ENCODE measurements at places on chromosomes 2 and 18.
A peak's percentile ranks its signal among the peaks of the same experiment; 100 is the strongest.

DNA sequence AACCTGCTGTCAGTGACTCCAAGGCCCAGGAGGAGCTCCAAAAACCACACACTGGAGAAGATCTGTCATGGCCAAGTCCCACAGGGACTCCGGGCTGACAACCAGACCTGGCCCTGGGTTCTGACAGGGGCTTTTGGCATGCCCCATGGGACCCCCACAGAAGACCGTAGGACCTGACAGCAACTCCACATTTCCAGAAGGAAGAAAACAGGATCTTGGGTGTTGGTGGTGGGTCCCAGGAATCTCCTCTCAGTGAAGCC lies 275.9 kb upstream of the HS6ST1 start:
- DNase-seq, result no peak

GRCh38 chr2:156663757-156664409 lies 227.7 kb downstream of the GPD2 start:
- DNase-seq, result no peak

- DNase-seq, result no peak
Measured at GRCh38 chr18:8705961-8706790, 820 bp downstream of the MTCL1 start.

- no peak for DNase-seq
Measured at GRCh38 chr18:13612196-13612997, 114.0 kb downstream of the FAM210A start.

- no peak for DNase-seq
Measured at GRCh38 chr18:69162649-69163048, 238.0 kb upstream of the DOK6 start.

GRCh38 chr2:108224022-108224421 lies 15.7 kb upstream of the SULT1C3 start:
- DNase-seq, result no peak

- peak; percentile 47 for DNase-seq
Measured at GRCh38 chr2:30325600-30326328, 94.4 kb downstream of the LBH start.

GRCh38 chr18:80009661-80010550 lies 21.5 kb upstream of the TXNL4A start:
- DNase-seq, result no peak

- DNase-seq, result no peak
Measured at GRCh38 chr18:21265971-21266673, 24.1 kb downstream of the GREB1L start.

- no peak for DNase-seq
Measured at GRCh38 chr2:160209516-160209856, 9.4 kb upstream of the ITGB6 start.

- DNase-seq, result no peak
Measured at GRCh38 chr2:23794234-23794633, 132.7 kb downstream of the ATAD2B start.

- DNase-seq, result no peak
Measured at GRCh38 chr18:48629730-48630324, 91.0 kb downstream of the CTIF start.

GRCh38 chr2:62145478-62146100 lies 50.3 kb upstream of the B3GNT2 start:
- no peak for DNase-seq

GRCh38 chr2:18046558-18047212 lies 168.2 kb downstream of the KCNS3 start:
- no peak for DNase-seq

GRCh38 chr18:6882401-6882800 lies 152.9 kb downstream of the ARHGAP28 start:
- DNase-seq, result no peak

GRCh38 chr2:161178756-161179155 lies 18.5 kb downstream of the TANK start:
- DNase-seq, result no peak

GRCh38 chr2:134206573-134206972 lies 47.3 kb upstream of the MGAT5 start:
- no peak for DNase-seq

DNA sequence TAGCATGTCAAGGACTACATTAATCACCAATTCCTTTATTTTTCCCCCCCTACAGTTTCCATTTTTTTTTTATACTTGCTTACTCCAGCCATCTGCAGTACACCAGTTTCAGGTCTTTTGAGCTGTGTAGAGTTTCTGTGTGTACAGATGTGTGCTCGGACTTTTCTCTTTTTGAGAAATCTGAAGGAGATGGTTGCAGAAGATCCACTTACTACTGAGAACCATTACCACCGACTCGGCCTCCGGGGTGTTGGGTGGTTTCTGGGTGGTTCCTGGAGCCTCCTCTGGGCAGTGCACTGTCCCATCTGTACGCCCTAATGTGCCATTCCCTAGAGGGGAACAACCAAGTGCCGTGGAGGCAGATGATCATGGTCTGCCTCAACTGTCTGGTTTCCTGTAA lies 15.4 kb upstream of the LYPD6B start:
- DNase-seq, result no peak

DNA sequence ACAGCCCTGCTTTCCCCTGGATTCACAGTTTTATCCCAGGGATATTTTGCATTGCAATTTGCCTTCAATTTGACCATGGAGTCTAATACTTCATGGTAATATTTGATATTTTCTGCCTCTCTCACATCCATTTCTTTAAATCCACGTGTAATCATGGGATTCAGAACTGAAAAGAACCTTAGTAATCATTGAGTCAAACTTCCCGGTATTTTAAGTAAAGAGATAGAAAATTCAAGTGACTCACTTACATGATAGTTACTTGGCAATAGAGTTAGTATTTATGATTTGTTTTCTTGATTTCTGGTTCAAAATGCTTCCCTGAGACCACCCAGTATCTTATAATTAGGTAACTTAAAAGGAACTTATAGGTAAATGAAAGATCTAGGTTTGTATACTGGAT lies 33.7 kb upstream of the CDC42EP3 start:
- no peak for DNase-seq

- no peak for DNase-seq
Measured at GRCh38 chr18:14922965-14923565, 175.1 kb downstream of the ANKRD30B start.

- no peak for DNase-seq
Measured at GRCh38 chr2:240579071-240579762, 7.3 kb upstream of the CAPN10 start.

DNA sequence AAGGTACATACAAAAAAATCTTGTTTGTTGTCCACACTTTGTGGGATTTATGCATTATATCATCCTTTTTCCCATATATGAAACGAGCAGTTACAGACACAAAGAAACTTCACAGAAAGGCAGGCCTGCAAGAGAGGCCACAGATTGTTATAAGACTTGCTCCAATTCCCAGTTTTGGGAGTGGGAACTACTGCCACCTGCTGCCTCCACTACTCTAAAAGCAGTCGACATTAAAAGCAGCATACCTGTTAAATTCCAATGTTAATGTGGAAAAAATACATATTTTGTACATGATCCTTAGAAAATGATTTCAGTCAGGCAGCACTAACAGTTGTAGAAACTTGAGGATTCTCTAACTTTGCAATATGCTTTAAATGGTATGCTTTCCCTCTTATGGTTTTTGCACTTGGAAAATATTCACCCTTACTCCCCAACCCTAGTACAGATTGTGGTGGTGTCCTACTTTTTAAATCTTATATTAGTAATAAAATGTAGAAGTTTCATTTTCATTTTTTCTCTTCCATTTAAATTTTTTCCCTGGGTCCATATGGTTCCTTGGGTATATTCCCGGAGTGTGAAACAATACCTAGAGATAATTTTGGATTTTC lies 37.9 kb downstream of the SLC38A11 start:
- no peak for DNase-seq

GRCh38 chr2:152580714-152581113 lies 136.5 kb downstream of the PRPF40A start:
- no peak for DNase-seq

- no peak for DNase-seq
Measured at GRCh38 chr18:23664674-23665073, 2.0 kb upstream of the ANKRD29 start.

GRCh38 chr18:23506393-23506792 lies 3.1 kb downstream of the RMC1 start:
- DNase-seq, result no peak

DNA sequence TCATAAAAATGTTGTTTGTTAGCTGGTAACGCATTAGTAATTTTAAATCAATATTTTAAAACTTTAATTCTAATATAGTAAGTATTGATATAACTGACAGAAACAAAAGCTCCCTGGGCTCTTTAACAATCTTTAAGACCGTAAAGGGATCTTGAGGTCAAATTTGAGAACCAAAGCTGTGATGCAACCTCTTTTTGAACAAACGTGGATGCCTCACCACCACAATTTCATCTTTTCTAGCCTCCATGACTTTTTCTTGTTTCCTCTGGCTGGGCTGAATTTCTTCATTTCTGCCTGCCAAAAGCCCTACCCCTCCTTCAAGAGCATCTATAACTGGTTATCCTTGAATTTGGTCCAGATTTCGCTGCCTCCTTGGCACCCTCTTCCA lies 563 bp upstream of the POLE4 start:
- no peak for DNase-seq

- no peak for DNase-seq
Measured at GRCh38 chr2:209062210-209062609, 361.6 kb upstream of the MAP2 start.

DNA sequence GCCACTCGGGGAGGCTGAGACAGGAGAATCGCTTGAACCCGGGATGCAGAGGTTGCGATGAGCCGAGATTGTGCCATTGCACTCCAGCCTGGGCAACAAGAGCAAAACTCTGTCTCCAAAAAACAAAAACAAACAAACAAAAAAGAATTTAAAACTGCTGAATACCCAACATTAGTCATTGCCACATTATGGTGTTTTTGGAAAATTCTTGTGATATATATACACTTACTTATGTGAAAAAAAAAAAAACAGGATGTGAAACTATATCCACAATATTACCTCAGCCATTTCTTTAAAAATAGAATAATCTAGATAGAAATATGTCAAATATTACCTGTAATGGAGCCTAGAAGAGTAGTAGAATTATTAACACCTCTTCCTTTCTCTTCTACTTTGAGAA lies 288.3 kb upstream of the FN1 start:
- DNase-seq, result no peak

DNA sequence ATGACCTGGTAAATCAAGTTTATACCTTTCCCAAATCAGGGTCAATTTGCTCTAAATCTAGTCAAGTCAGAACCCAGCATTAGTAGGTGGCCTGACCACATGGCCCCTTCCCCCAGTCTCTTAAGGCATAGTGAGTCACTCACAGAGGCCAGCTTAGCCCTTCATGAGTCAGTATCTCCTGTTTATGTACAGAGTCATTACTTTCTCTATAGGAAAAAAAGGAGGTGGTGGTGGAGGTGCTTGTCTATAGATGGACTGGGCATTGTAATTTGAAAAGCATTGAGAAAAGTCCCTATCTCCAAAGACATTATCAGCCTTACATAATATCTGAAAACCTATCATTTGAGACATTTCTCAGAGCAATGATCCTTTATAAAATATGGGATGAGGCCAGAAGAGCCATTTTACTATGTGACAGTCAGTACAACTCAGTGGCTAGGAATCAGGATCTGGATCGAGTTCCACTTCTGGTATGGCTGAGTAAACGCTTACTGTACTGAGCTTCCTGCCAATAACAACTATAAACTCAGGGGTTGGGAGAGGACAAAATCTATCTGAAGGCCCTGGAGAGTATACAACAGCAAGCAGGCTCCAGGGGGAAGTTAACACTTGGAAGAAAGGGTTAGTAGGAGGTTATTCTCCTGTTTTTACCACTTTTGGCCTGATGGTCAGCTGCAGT lies 22.5 kb upstream of the SIGLEC15 start:
- no peak for DNase-seq

DNA sequence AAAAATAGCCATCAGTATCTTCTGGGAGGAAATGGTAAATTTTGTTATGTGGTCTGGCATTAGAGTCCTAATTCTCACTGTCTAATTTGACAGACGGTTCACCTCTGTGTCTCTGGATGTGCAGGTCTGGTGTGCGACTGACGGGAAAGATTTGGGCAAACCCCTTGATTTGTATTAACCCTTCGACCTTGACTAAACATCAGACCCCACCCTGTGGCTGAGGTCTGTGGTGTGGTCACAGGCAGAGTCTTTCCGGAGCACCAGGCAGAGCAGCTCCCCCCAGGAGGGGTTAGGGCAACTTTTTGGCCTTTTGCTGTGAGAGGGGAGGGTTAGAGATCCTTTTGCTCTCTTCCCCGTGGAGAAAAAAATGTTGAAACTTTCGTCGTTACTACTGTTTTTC lies 6.4 kb downstream of the TWIST2 start:
- no peak for DNase-seq

DNA sequence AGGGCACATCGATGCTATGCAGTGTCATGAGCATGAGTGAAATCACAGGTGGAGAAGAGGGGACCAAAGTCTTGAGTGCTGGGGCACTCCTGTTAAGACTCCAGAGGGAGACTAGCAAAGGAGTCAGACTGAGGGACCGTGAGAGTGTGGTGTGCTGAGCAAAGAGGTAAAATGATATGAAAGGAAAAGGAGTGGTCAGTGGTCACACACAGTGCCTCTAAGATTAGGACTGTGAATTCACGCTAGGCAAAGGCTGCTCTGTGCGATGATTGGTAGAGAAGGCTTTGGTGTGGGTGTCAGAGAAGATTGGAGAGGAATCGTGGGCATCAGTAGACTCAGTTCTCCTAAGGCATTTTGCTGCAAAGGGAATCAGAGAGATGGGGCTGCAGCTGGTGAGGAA lies 12.8 kb downstream of the SOCS6 start:
- DNase-seq, result no peak

DNA sequence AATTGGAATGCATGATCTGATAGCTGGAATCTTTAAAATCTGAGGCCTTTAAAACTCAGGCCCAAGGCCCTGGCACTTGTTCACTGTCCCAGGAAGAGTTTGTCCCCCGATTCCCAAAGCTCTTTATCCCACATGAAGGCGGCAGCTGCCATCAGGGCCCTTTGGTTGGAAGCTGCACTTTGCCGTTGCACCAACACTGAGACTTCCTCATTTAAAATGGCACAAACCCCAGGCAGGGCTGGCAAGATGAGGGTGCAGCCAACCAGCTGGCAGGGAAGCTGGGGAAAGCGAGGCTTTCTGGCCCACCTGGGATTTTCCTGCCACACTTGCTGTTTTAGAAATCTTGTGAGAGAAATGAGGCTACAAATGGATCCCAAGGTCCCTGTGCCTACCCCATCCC lies 6.3 kb downstream of the FLACC1 start:
- no peak for DNase-seq

- no peak for DNase-seq
Measured at GRCh38 chr2:61210332-61210981, 48.5 kb downstream of the C2orf74 start.

- DNase-seq, result no peak
Measured at GRCh38 chr2:59183070-59183469, 941.9 kb upstream of the FANCL start.

Measured in D721Med (cell line).